Activated CD4-positive, alpha-beta T cell treated with anti-CD3 and anti-CD28 coated beads, Interleukin-2, amount 10 ng/mL, durations not matched to agents 24 days and 14 days (primary cell): ENCODE measurements at places on chromosomes 13 and 19. TPM values are rescaled to one million over a fixed set of nuclear protein-coding genes. Genes with fewer than 3 reads are reported as not detected.
A peak's percentile ranks its signal among the peaks of the same experiment; 100 is the strongest.

- no peaks in the 10 kb centered on the region for H3K27me3 ChIP-seq
- H3K36me3 ChIP-seq, result peaks cover 27% of the 10 kb centered on the region
- H3K4me3 ChIP-seq, result peak overlapping the region; percentile 92
- H3K4me1 ChIP-seq, result peaks cover 20% of the 10 kb centered on the region
- peak; percentile 92 for DNase-seq
Observed at GRCh38 chr19:27793128-27793643, 1419.8 kb downstream of the UQCRFS1 start.

DNA sequence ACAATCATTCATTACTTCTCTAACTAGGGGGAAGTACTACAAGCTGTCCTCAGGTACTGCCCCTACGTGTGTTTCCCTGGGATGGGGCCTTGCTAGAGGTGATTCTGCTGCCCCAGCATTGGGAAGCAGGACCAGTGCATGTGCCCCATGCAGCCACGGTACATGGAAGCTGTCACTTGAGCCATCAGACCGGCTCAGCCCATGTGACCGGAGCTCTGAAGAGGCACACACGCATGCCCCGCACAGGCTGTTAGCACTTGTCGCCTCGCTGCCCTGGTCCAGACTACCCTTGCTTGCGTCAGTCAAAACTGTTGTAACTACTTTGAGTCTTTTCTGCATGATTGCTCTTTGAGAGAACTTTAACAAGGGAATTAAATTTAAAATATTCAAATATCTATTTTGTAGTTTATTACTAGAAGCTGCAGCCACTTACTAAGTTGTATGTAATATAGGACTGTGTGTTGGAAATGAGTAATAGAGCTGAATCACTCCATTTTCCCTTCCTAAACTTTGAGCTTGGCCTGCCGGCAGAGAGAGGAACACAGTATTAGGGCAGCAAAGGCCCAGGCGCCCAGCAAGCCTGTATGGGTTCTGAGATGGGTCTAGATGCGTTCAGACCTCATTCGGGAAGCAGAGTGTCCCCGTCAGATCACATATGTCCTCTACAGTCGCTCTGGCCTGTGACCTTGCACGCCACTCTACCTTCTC lies 42.2 kb downstream of the DHRS12 start:
- peaks cover 39% of the 10 kb centered on the region for H3K4me1 ChIP-seq
- DNase-seq, result no peak
- no peaks in the 10 kb centered on the region for H3K27me3 ChIP-seq
- peak overlapping the region; percentile 60 for H3K27ac ChIP-seq
- H3K4me3 ChIP-seq, result no peak overlapping the region
- peaks cover 21% of the 10 kb centered on the region for H3K36me3 ChIP-seq

GRCh38 chr13:31870511-31870910 lies 131.2 kb downstream of the RXFP2 start:
- H3K4me1 ChIP-seq, result no peaks in the 10 kb centered on the region
- H3K36me3 ChIP-seq, result no peaks in the 10 kb centered on the region
- H3K27ac ChIP-seq, result no peak overlapping the region
- H3K27me3 ChIP-seq, result peaks cover 20% of the 10 kb centered on the region
- DNase-seq, result no peak

- H3K27me3 ChIP-seq, result no peaks in the 10 kb centered on the region
- no peak for DNase-seq
- H3K27ac ChIP-seq, result no peak overlapping the region
- no peak overlapping the region for H3K4me3 ChIP-seq
Observed at GRCh38 chr19:6216996-6217751, 62.6 kb downstream of the MLLT1 start.

- peaks cover 17% of the 10 kb centered on the region for H3K36me3 ChIP-seq
- no peak overlapping the region for H3K4me3 ChIP-seq
- peaks cover 2% of the 10 kb centered on the region for H3K4me1 ChIP-seq
- no peak for DNase-seq
Observed at GRCh38 chr13:112806739-112807652, 117.2 kb downstream of the ATP11A start.

GRCh38 chr13:27450921-27451471 lies 632 bp upstream of the MTIF3 start:
- H3K27ac ChIP-seq, result peak overlapping the region; percentile 96
- H3K4me3 ChIP-seq, result peak overlapping the region; percentile 88
- H3K27me3 ChIP-seq, result no peaks in the 10 kb centered on the region
- H3K4me1 ChIP-seq, result peaks cover 41% of the 10 kb centered on the region
- peaks cover 8% of the 10 kb centered on the region for H3K36me3 ChIP-seq
- peak; percentile 81 for DNase-seq

GRCh38 chr13:44695520-44695919 lies 119.4 kb upstream of the TSC22D1 start:
- H3K27me3 ChIP-seq, result peaks cover 12% of the 10 kb centered on the region
- no peaks in the 10 kb centered on the region for H3K36me3 ChIP-seq
- H3K27ac ChIP-seq, result no peak overlapping the region
- no peak overlapping the region for H3K4me3 ChIP-seq

DNA sequence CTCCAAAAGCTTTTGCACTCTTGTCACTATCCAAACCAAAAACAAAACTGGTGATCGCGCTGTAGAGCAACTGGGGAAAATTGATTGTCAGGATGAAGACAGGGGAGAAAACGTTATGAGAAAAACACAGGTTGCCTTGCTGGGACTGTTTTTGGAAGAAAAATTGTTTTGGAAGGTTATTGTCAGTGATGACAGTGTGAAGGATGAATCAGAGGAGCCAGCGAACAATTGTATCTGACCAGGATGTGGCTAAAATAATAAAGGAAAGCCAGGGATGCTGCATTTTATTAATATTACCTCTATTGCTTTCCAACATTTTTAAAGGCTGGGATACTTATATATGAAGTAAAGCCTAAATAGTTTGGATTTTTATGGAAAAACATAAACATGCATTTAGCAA lies 334.0 kb downstream of the SPRY2 start:
- H3K27me3 ChIP-seq, result no peaks in the 10 kb centered on the region
- DNase-seq, result peak; percentile 10
- no peaks in the 10 kb centered on the region for H3K36me3 ChIP-seq
- no peaks in the 10 kb centered on the region for H3K4me1 ChIP-seq
- H3K27ac ChIP-seq, result no peak overlapping the region

DNA sequence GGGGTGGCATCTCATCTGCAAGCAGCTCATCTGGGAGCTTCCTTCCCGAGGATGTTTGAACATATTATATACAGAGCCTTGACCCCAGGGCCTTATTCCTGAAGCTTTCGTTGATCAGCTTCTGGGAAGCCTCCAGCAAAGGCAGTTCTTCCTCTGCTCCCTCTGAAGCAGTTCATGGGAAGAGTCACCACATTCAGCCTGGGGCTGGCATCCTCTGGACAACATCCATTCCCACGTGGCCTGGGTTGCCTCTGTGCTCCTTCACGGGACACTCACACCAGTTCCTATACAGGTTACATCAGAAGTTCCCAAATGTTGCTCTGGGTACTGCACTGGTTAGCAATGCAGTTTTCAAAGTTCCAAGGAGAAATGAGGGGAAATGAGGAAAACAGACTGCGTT lies 29.6 kb downstream of the COL4A2 start:
- no peaks in the 10 kb centered on the region for H3K36me3 ChIP-seq
- no peak overlapping the region for H3K27ac ChIP-seq

- H3K4me3 ChIP-seq, result no peak overlapping the region
- peaks cover 56% of the 10 kb centered on the region for H3K36me3 ChIP-seq
- H3K4me1 ChIP-seq, result peaks cover 22% of the 10 kb centered on the region
- no peak overlapping the region for H3K27ac ChIP-seq
- H3K27me3 ChIP-seq, result no peaks in the 10 kb centered on the region
- no peak for DNase-seq
Observed at GRCh38 chr19:15427350-15427700, 8.5 kb upstream of the AKAP8L start.

- H3K4me3 ChIP-seq, result no peak overlapping the region
- no peak for DNase-seq
- no peaks in the 10 kb centered on the region for H3K4me1 ChIP-seq
Observed at GRCh38 chr13:108618233-108618632, 11.2 kb upstream of the MYO16 start.

- H3K4me3 ChIP-seq, result no peak overlapping the region
- no peaks in the 10 kb centered on the region for H3K4me1 ChIP-seq
- H3K27ac ChIP-seq, result no peak overlapping the region
- no peaks in the 10 kb centered on the region for H3K36me3 ChIP-seq
- H3K27me3 ChIP-seq, result no peaks in the 10 kb centered on the region
- no peak for DNase-seq
Observed at GRCh38 chr13:58999851-59000250, 1163.9 kb downstream of the DIAPH3 start.

DNA sequence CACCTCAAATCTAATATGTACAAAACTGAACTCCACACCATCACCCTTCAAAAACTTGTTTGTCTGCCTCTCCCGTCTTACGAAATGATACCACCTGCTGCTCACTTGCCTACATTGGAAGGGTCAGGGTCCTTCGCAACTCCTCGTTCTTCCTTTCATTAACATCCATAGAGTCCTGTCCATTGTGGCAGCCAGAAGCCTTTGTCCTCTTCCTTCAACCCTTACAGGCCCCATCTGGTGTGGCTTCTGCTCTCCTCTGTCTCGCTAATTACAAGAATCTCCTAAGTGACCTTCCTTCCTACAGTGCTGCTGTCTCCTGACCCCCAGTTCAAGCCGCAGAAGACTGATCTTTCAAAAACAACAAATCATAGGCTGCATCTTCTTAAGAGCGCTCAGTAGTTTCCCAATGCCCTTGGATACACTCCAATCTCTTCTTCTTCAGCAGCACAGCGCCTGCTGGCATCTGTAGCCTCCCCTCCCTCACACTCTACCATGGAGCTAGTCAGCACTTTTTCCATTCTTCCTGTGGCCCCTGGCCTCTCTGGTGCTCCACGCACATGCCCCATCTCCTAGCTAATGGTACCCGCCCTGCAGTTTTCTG lies 382.7 kb downstream of the LIG4 start:
- H3K27me3 ChIP-seq, result no peaks in the 10 kb centered on the region
- H3K4me1 ChIP-seq, result no peaks in the 10 kb centered on the region
- no peak overlapping the region for H3K4me3 ChIP-seq
- DNase-seq, result no peak
- H3K27ac ChIP-seq, result no peak overlapping the region

DNA sequence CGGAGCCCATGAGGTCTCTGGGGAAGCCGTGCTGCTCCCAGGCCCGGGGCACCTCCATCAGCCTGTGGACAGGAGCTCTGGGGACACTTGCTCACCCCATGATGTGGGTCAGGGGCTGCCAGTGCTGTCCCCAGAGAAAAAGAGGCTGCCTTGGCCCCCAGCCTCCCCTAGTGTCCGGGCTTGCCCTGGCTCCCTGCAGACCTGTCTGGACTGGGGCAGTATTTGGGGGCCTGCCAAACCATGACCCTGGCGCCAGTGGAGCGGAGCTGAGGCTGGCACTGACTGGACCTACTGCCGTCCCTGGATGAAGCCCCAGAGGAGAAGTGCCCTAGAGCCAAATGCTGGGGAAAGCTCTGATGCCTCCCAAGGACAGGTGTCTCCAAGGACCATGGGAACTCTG lies 30.4 kb downstream of the ELAVL1 start:
- H3K27ac ChIP-seq, result no peak overlapping the region
- DNase-seq, result no peak
- no peak overlapping the region for H3K4me3 ChIP-seq
- H3K27me3 ChIP-seq, result no peaks in the 10 kb centered on the region
- H3K4me1 ChIP-seq, result no peaks in the 10 kb centered on the region
- H3K36me3 ChIP-seq, result peaks cover 16% of the 10 kb centered on the region

- no peaks in the 10 kb centered on the region for H3K27me3 ChIP-seq
- peak overlapping the region; percentile 94 for H3K4me3 ChIP-seq
- H3K27ac ChIP-seq, result peak overlapping the region; percentile 96
- H3K36me3 ChIP-seq, result peaks cover 7% of the 10 kb centered on the region
- peaks cover 62% of the 10 kb centered on the region for H3K4me1 ChIP-seq
Observed at GRCh38 chr13:99500839-99501183, 461 bp upstream of the TM9SF2 start.

IL4I1 gene
- total RNA-seq, result 40.4 and 41.4 TPM in 2 replicates

AZU1 gene
- not detected in 2 replicates for total RNA-seq

NMRK2 gene
- total RNA-seq, result not detected in 2 replicates

ZNF154 gene
- total RNA-seq, result 3.1 and 3.9 TPM in 2 replicates

MCEMP1 gene
- total RNA-seq, result not detected in 2 replicates

POU2F2 gene
- 71.5 and 72.0 TPM in 2 replicates for total RNA-seq
